Amygdala (tissue), 56 donors: ENCODE measurements at places on chromosomes 6 and 20.
A peak's percentile ranks its signal among the peaks of the same experiment; 100 is the strongest.

DNA sequence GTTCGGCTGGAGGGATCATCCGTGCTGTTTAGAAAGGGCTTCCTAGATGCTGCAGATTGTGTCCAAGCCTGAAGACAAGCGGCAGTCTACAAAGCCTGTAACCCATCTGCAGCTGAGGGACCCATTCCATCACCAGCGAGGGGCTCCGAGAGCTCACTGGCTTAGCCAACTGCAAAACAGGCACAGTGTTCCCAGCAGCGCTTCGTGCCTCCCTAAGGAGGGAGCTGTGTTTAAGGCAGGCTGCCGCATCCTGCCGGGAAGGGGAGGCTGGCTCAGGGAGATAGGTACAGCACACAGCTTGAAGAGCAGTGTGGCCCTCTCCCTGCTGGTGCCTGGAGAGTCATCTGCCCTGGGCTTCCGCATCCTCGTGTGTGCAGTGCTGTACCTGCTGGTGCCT lies 32.4 kb downstream of the DUSP22 start:
- DNase-seq: no peak

DNA sequence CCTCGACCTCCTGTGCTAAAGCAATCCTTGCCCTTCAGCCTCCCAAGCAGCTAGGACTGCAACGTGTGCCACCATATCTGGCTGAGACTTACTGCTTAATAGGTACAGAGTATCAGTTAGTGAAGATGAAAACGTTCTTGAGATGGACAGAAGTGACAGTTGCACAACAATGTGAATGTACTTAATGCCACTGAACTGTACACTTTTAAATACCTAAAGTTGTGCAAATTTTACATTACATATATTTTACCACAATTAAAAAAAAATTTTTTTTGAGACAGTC lies 25.9 kb downstream of the NUDT3 start:
- no peak for DNase-seq

DNA sequence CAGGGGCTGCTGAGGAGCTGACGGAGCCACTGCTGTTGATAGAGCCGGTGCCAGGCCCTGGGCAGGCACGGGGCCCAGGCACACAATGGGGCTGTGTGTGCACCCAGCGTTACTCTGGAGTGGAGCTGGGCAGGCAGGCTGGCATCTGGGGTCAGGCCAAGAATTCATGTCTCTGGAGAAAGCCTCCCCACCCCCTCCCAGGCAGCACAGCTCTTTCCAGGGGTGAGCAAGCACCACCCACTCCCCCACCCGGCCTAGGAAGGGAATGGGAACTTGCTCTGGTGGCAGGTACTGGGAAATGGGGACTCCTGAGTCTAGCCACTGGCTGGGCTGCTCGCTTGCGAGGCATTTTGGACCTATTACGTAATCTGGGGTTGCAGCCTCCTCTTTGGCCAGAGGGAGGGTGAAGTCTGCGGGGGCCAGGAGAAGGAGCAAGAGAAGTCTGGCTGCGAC lies 22.7 kb downstream of the TFEB start:
- peak; percentile 89 for DNase-seq

GRCh38 chr6:168601546-168601945 lies 160.6 kb downstream of the SMOC2 start:
- no peak for DNase-seq

DNA sequence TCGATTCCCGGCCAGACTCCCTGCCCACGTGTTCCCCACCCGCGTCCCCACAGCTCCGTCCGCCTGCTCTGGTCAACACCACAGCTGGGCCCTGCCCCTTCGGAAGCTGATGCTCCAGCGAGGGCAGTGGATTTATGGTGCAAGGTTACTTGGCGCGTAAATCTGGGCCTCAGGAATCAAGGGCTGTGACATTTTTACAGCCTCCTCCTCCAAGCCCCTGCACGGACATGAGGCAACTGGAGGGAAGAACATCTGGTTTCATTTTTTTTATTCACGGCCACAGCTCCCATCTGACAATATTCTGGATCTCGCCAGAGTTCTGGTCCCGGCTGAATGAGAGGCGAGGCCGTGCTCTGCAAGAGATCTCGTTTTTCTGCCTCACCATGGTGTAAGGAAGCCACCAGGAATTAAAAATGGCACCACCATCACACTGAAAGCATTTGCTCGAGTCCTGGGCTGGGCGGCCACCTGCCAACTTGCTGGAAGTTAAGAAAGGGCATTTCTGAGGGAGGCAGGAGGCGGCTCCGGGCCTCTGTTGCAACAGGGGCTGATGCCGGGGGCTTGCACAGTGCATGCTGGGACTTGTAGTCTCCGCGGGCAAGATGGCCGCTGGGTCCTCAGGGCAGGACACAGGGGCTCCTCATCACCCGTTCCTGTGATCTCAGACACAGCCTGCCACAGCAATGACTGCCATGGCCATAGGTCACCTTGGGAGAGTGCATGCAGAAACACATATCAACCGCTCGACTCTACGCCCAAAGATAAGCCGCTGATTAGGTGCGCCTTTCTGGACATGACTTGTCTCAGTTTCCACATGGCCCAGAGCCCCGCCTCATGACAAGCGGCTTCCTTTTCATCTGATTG lies 148.5 kb downstream of the LY86 start:
- DNase-seq: no peak

GRCh38 chr6:161130967-161131766 lies 139.6 kb downstream of the MAP3K4 start:
- DNase-seq: no peak

DNA sequence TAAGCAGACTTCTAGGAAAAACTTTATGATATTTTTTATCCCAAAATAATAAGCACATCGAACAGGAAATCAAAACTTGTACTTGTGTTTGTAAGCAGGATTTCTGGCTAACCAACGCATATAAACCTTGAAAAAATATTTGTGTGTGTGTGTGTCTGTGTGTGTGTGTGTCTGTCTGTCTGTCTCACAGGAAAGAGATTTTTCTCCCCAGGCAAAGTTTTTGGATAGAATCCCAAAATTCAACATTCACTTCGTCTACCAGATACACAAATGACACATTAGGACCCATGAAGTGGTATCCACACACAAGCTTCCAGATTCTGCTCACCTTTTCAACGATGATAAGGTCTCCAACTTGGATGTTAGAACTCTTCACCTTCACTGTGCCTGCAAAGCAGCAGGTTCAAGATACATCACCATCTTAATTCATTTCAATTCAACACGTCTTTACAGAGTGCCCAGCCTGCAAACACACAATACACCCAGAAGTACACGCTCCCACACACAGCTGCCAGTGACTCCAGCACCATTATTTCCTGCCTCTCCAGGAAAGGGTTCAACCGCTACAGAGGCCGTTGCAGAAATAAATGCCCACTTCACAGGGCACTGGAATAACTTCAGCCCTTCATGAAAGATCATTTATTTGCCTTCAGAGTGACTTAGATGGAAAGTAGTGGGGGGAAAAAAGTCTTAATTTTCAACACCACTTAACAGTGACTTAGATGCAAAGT lies 70.9 kb downstream of the ATP9A start:
- no peak for DNase-seq

- DNase-seq: no peak
Measured at GRCh38 chr20:49078310-49078709, 32.2 kb downstream of the CSE1L start.

GRCh38 chr6:152338335-152339125 lies 298.6 kb downstream of the SYNE1 start:
- no peak for DNase-seq

DNA sequence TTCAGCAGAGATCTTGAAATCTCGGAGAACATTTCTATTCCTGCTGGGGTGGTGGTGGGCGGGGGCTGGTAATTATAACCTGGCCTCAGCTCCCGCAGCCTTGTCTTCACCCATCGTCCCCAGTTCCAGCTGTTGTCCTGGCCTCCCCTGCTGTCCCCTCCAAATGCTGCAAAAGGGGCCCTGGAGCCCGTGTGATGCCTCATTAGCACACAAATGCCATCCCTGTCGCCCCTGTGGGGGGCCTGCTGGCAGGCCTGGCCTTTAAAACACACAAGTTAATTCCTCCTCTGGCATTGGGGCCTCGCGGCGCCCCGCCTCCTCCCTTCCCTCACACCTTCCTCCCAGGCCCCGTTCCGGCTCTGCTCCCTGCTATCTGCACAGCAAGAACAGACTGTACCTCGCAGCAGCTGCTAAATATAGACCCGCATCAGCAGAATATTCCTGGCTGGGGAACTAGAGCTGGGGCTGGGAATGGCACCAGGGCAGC lies 85.7 kb downstream of the CDH22 start:
- peak; percentile 46 for DNase-seq

DNA sequence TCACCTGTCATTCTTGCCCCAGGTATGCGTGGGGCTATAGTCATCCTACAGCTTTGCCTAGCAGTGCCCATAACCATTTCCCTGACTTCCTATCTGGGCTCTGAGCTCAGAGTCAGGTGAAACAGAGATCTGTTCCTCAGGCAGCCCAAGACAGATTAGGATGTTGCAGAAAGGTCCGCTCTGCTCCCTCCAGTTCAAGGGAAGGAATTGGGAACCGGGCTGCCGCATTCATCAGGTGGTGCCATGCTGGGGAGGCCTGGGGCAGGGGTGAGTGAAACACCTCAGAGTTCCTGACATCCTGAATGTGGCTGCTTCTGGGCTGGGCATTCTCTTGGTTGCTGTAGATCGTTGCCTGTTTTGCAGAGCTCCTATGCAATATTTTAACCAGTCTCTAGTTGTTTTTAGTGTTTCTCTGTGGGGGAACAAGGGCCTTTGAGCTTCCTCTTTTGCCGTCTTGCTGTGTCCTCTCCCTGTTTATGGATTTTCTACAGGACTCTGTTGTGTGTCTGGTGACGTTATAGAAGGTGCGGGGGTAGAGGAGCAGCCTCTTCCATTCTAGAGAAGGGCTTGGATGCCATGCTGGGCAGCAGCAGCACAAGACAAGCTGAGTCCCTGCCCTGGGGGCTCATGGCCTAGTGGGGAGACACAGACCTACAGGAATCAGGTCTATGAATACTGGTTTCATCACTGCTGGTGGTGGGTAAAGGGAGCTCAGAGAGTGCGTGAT lies 9.2 kb downstream of the ENTPD6 start:
- no peak for DNase-seq

- no peak for DNase-seq
Measured at GRCh38 chr6:43181621-43181941, 415 bp upstream of the CUL9 start.

- DNase-seq: no peak
Measured at GRCh38 chr20:48834278-48834677, 6.5 kb upstream of the PREX1 start.

GRCh38 chr6:30361661-30362060 lies 16.7 kb downstream of the RPP21 start:
- no peak for DNase-seq

DNA sequence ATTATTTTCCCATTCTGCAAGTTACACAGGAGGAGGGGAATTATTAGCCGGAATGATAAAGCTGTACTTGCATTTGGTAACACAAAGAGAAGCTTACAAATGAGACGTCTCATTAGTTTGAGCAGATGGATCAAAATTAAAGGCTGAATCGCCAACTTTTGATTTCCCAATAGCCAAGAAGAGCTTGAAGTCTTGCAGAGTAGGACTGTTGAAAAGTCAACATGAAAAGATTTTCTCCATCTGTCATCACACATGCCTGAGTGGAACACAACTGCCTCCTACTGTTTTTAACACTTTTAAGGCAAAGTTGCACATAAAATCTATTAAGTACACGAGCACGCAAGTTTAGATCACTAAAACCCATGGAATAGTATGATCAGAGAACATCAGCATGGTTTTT lies 176.2 kb downstream of the ASCC3 start:
- no peak for DNase-seq

DNA sequence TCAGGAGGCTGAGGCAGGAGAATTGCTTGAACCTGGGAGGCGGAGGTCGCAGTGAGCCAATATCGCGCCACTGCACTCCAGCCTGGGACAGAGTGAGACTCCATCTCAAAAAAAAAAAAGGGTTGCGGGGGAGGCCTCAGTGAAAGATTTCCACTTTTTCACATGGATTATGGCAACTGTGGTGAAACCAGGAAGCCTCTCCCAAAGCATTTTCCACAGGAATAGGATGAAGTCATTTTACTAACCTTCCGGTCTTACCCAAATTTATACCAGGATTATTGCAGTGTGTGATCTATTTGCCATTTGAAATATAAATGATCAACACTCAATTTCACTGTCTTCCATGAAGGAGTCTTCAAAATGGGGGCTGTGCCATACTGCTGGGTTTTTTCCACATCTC lies 93.6 kb upstream of the FAM8A1 start:
- no peak for DNase-seq

DNA sequence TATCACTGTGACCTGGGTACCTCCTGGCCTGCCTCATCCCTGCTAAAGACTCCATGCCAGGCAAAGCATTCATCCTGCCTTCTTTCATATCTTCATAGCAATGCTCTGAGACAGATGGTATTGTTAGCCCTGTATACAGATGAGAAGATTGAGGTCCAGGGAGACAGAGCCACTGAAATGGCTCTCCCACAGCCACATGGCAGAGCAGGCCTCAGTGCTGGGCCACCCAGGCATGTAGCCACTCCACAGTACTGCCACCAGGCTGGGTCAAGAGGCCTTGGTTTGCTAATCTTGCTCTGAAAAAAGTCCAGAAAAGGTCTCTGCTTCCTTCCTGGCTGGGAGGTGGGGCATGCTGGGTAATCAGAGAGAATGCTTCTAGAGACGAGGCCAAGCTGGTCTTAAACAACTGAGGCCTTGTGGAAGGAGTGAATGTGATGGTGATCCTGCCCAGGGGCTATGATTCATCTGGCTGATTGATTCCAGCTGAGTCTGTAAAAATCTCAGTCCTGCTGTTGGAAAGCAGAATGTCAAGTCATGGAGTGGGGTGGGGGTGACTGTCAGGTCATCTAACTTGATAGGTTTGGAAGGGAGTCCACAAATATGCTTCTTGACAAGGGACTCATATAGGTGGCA lies 29.8 kb downstream of the HM13 start:
- no peak for DNase-seq

- DNase-seq: no peak
Measured at GRCh38 chr6:14857001-14857400, 388.9 kb upstream of the JARID2 start.

- no peak for DNase-seq
Measured at GRCh38 chr6:124747349-124747748, 214.9 kb upstream of the RNF217 start.

GRCh38 chr6:64680446-64680845 lies 1026.6 kb downstream of the EYS start:
- no peak for DNase-seq

DNA sequence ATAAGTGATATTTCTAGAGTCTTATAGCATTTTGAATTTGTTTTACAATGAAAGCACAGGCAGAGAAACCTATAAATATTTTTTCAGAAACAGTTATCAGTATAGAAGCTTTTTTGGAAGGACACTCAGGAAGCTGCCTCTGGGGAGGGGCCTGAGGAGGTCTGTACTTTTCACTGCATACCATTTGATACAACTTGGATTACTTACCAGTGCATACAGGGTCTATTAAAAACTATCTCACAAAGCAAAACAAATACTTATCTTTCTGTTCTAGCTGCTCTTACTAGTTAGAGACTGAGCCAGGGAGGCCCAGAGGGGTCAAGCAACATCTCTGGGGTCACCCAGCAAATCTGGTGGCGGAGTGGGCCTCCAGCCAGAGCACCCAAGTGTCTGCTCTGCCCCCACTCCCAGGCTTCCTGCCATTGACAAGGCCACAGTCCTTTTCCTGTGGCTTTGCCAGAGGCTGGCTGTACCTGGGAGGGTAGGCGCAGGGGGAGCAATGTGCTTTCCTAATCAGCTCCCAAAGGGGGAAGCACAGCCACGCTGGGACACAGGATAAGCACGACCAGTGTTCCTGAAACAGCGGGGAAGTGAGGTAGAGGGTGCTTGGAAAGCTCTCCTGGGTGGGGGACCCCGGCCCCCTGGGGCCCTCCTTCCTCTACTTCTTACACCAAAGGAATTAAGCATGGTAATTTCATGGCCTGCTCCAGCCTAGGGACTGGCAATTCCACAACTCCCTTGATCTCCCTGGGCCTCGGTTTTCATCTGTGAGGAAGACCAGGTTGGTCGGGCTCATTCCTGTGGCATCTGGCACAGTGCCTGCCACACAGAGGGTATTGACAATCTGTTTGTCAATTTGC lies 7.8 kb downstream of the TCF15 start:
- no peak for DNase-seq
